ENCODE measurements at places on chromosomes 12 and 14.

DNA sequence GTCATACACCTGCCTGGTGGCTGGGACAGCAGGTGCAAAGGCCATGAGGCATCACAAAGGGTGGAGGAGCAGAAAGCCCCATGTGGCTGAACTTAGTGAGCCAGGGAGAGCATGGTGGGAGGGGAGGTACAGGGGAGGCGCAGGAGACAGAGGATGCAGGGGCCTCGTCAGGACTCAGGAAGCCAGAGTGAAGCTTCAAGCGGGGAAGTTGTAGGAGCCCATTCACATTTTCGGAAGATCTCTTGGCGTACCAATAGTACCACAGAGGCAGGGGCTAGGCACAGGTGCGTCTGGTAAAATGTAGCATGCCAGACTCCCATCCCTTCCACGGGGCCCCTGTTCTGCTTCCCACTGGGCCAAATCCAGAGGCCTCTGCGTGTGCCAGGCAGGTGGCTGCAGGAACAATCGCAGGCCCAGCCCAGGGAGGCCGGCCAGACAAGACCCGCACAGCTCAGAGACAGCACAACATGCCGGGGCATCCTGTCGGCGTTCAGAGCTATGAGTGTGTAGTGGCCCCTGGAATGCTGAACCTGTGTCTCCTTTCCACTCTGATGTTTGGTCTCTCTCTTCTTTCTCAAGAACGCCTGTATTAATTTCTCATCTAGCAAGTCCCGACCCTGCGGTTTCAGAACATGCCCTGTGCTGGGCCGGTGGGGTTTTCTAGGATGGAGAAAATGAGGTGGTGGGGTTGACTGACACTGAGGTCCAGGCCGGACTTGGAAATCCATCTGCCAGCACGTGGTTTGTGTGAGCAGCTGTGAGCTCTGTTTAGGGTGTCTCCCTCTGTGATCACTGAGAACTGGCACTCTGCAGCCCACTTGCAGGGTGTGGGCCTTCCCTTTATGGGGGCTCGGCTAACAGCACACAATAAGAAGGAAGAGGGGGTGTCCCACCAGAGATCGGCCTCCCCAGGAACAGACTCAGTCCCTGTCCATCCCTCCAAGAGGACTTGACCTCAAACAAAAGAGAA lies 5.5 kb upstream of the TMEM132D start:
- DNase-seq, result no peak

GRCh38 chr12:120662879-120663278 lies 22.5 kb downstream of the CABP1 start:
- no peak for DNase-seq

- no peak for DNase-seq
Observed at GRCh38 chr12:54631988-54632728, 2.5 kb downstream of the LACRT start.

- DNase-seq, result no peak
Observed at GRCh38 chr14:81517798-81518398, 15.8 kb downstream of the SEL1L start.

All from CD4-positive, alpha-beta T cell treated with Interleukin-4 for 4 hours (primary cell).